ENCODE measurements at places on chromosomes 11 and 22. TPM values are rescaled to one million over a fixed set of nuclear protein-coding genes. Genes with fewer than 3 reads are reported as not detected.

FOLR3 gene
- total RNA-seq = not detected

DNA sequence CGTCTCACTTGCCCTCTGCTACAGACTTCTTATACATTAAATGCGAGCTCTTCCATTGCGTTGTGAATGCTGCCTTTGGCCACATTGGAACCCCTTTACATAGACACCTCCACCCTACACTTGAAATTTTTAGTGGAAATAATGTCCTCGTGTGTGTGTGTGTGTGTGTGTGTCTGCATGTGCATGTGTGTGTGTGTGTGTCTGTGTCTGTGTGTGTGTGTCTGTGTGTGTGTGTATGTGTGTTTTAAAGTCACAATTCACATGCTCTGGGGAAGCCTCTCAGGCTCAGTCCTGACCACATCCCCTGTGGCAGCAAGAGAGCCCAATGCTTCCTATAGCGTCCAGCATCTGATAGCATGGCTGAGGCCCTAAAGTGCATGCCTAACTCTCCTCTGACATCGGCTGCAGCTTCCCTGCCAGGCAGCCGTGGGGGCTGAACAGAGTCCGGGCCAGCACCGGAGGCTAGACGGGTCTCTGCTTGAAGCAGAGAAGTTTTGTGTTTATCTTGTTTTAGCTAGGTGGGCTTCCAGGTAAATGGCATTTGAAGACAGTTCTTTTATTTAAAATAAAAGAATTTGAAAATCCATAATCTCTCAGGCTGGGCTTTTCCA is 64.5 kb upstream of the EMID1 start:
- DNase-seq = no peak

GRCh38 chr11:79066456-79067351 is 374.1 kb downstream of the TENM4 start:
- no peak for DNase-seq

RPS25 gene
- total RNA-seq = 1,078 TPM

DNA sequence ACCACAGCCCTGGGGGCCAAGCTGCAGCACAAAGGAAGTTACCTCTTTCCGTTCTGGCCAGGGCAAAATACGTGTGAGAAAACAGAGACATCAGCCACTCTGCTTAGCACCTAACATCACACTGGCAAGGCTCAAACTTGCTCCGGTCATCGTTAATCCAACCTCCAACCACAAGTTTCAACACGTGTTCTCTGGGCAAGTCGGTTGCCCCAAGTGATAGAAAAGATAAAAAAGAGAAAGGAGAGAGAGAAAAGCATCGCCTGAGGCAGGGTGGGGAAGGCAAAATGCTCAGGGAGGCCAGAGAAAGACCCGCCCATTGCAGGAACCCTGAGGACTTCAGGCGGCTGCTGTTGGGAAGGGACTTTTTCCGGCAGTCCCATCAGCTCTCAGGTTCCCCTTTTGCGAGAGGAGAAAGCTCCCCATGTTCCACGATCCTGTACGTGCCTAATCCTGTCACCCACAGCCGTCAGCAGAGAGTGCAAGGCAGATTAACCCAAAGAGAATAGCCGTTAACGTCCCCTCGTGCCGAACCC is 18.5 kb upstream of the B4GALNT4 start:
- peak; percentile 13 for DNase-seq

DNA sequence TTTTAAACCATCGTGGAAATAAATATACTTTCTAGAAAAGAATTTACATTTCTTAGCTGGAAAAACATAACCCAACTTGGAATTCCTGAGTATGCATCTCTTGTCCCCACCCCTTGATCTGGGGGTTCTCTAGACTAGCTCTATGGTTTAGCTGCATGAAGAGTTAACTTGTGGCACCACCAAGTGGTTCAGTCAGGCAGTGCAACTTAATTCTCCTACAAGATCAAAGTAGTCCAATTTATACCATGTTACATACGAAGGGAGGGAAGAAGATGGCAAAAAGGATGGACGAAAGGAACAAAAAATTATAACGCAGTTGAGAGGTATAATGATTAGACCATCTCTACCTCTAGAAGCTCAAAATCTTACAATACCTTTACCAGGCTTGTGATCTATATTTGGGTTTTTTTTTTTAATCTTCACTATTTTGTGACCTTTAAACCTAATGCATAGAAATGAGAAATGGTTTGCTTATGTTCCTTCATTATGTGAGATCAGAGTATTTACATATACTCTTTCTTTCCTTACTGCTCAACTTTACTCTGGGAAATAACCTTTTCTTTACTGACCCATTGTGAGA is 28.5 kb upstream of the ALKBH3 start:
- peak; percentile 69 for DNase-seq

DNA sequence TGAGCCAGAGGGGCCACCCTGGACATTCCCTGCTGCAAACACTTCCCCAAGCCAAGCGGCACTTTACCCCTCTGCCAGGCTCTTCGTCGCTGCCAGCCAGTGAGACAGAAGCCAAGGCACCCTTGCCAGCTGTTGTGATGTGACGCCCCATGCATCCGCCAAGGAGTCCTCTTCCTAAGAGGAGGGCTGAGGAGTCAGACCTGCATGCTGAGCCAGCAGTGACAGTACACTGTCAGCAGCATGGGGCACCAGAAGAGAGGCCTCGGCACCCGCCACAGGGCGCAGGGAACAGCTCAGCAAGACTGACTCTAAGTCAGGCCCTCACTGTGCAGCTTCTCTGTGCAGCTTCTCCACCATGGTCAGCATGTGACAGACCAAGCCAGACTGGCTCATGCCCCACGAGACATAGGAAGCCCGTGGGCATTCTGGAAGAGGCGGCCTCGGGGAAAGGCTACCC is 26.4 kb downstream of the VPS37C start:
- no peak for DNase-seq

- peak; percentile 46 for DNase-seq
These were observed 14.9 kb downstream of the SLC25A18 start for GRCh38 chr22:17578136-17578754.

DNA sequence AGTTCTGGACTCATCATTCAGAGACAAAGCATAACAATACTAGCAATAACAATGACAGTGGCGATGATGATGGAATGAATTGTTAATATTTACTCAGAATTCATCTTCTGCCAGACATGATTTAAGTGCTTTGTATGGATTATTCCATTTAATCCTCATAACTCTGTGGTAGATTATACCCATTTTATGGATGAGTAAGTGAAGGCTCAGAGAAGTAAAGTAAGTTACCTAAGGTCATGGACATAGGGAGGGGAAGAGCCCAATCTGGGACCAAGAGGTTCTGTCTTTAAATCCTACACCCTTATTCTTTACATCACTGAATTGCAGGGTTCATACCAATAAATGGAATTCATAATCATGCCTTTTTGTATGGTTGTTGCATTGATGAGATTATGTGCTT is 72.7 kb downstream of the MYO18B start:
- no peak for DNase-seq

- DNase-seq = no peak
These were observed 38.5 kb upstream of the NFRKB start for GRCh38 chr11:129933891-129934290.

RTN4R gene
- total RNA-seq = 0.63 TPM

GRCh38 chr22:20014526-20015186 is 2.0 kb downstream of the ARVCF start:
- DNase-seq = no peak

CCDC73 gene
- not detected for total RNA-seq

- DNase-seq = peak; percentile 6
These were observed 126.9 kb upstream of the NCAM1 start for GRCh38 chr11:112834277-112834755.

DNA sequence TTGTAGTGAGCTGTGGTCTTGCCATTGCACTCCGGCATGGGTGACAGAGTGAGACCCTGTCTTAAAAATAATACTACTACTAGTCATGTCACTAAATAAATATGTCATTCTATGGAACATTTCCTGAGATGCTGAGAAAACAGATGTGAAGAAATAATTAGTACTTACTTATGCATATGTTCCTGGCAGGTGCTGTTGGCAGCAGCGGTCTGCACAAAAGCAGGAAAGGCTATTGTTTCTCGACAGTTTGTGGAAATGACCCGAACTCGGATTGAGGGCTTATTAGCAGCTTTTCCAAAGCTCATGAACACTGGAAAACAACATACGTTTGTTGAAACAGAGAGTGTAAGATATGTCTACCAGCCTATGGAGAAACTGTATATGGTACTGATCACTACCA is 8.8 kb downstream of the ARCN1 start:
- DNase-seq = no peak

- peak; percentile 71 for DNase-seq
These were observed at the start of gene MYO7A for GRCh38 chr11:77127920-77128691. MYO7A (plus strand) TSS chr11:77128246; CDS start chr11:77130635, 2,389 bp downstream.

DNA sequence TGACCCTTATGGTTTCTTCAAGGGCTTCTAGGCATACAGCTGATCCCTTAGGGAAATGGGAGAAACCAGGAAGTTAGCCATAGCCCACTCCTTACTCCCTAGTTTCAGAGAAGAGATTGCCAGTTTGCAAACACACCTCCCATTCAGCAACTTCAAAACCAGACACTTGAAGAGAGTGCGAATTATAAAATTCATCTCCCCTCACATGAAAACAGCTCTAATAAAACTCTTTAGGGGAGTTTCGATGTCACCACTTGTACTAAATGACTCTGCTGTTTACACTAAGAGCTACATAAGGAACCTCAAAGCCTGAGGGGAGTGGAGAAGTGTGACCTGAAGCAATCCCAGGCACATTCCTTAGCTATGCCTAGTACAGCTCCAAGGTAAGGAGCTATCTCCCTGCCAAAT is 8.3 kb downstream of the LGR4 start:
- DNase-seq = no peak

GRCh38 chr11:75279273-75279672 is 38.7 kb downstream of the TPBGL start:
- DNase-seq = no peak

OR4D6 gene
- not detected for total RNA-seq

Measured in LHCN-M2 (cell line).